ENCODE measurements at places on chromosomes 12 and 14.

DNA sequence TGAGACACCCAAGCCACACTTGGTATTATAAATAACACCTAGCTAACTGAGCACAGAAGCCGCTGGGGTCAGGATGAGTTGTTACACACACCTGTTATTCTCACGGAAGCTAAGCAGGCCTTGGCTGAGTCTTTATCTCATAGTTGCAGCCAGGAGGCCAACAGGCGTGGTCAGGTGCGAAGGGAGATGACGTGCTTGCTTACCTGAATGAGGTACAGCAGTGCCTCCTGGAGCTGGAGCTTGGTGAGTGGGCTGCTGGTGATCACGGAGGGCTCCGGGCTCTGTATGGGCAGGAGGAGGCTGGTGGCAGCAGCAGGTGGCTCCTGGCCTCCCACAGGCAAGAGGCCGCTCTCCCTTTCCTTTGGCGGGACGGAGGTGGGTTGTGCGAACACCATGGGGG lies 30.4 kb upstream of the CACNA2D4 start:
- DNase-seq: no peak

DNA sequence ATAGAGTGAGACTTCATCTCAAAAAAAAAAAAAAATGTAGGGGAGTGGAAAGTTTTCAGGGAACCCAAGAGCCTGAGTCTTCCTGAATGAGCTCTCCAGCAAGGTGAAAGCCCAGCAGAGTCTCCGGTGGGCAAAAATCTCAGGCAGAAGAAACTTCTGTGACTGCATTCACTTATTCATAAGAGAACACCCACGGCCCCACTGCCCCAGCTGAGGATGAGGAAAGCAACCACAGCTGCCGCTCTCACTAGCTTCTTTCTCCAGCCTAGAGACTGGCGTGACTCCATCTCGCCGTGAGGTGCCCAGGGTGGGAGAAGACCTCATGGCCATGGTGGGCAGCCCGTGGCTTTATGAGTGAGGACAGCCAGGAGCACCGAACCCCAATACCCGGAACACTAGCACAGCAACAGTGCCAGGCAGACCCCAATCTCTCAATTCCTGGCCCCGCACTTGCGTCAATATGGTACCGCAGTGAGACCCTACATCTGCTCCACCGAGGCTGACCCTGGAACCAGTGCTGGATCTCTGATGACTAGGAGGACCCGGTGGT lies 29.7 kb upstream of the DYNC1H1 start:
- DNase-seq: no peak

- DNase-seq: no peak
Measured at GRCh38 chr12:51334764-51335163, 10.8 kb upstream of the BIN2 start.

- DNase-seq: no peak
Measured at GRCh38 chr14:63343878-63344277, 25.1 kb upstream of the GPHB5 start.

DNA sequence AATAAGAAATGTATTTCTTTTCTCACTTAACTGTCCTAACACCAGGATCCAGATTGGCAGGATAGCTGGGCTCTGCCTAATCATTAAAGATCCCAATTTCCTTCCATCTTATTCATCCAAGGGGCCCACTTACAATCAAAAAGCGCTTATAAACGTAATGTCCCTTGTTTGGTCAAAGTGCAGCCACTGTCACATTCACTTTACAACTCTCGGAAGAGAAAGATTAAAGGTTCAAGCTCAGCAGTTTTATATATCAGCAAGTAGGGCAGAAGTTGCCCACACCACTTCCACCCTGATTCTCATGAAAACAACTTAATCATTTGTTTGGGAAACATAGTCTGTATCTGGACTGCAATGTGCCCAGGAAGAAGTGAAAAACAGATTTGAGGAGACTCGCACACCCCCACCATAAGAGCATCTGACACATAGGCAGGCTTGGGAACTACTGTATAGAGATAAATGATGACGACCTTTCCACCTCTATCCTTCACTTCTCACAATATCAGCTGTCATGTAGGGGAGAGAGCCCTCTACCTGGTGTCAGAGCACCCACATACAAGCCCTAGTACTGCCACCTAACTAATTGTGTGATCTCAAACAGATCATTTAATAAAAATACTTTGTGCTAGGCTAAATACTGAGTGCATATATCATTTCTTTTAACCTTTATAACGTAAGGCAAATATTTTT lies 80.8 kb downstream of the CAPZA3 start:
- DNase-seq: no peak

GRCh38 chr14:53350866-53351265 lies 197.7 kb upstream of the DDHD1 start:
- no peak for DNase-seq

GRCh38 chr12:42660968-42661937 lies 71.7 kb upstream of the PRICKLE1 start:
- DNase-seq: no peak

DNA sequence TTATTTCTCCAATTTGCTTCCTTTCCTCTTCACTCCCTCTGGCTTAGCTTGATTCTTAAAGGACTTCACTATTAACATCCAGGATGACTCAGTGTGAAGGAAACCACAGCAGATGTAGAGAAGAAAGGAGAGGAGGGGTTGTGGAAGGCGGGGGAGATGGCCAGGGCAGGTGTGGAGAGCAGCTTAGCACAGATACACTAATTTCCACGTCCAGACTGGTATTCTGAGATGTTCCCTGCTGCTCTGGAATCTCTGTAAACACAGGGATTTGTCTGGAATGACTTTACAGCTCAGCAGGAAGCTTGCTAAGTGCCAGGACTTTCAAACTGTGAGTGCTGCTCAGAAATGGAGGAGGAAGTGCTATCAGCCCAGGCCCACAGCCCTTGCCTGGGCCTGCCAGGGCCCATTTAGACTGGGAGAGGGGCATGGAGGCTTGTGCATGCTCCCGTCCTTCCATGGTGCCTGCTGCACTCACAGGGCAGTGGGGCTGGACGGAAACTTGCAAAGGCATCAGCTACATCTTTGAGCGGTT lies 202.5 kb upstream of the DDHD1 start:
- peak; percentile 8 for DNase-seq

GRCh38 chr12:132432721-132433577 lies 57.0 kb upstream of the FBRSL1 start:
- no peak for DNase-seq

GRCh38 chr12:28121433-28121832 lies 68.8 kb upstream of the CCDC91 start:
- no peak for DNase-seq

DNA sequence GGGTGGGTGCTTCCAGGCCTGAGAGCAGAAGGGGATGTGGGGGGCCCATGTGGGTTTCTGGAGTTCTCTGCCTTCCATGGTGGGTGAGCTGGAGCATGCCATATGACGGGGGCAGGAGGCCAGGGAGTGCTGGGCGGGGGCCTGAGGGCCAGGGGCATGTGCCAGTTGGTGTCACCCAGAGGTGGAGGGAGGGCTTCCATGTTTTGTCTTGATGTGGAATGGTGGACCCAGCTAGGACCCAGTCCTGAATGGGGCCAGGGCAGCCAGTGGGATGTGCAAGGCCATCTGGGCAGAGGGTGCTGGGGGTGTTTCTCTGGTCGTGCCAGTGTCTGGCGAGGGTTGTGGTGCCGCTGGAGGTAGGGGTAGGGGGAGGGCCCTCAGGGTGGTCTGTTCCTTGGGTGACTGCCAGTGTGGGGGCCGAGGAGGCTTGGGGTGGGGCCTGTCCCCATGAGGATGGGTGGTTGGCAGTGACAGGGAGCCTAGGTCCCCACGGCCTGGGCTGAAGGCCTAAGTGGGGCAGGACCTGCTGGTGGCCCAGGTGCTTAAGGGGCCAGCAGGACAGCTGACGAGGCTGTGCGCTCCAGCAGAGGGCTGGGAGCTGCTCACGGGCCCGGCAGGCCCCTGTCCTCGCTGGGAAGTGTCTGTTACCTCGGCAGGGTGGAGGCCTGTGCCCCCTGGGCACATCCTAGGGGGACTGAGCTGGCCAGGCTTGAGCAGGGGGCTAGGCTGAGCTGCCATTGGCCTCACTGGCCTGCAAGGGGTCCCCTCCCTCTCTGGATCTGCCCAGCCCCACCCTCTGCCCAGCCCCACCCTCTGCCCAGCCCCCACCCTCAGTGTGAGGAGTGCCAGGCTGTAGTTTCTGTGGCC lies 26.8 kb downstream of the CEP170B start:
- DNase-seq: no peak

DNA sequence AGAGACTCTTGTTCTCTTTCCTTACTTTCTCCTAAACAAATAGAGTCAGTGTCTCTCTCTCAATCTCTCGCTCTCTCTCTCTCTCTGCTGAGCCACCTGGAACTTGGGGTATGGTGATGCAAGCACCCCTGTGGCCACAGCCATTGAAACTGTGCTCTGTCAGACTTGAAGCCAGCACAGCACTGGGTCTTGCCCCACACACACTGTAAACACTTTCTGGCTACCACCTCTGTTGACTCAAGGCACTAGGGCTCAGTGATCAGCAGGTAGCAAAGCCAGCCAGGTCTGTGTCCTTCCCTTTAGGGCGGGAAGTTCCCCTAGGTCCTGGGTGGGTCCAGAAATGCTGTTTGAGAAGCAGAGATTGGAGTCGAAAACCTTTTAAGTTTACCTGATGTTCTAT lies 125.9 kb upstream of the GARIN6 start:
- no peak for DNase-seq

DNA sequence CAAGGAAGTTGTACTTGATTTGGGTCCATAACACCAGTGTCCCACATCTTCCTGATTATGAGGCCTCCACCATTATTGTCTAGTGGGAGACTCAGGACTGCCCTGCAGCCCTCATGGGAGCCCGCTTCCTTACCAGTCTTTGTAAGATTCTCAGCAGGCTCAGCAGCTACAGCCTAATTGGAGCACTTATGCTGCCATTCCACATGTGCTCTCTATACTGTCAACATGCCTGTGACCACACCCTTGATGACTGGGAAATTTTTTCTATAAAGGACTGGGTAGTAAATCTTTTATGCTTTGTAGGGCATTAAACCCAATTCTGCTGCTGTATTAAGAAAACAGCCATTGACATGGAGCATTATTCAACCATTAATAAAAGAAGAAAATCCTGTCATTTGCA lies 145.5 kb upstream of the IGF1 start:
- DNase-seq: no peak

- no peak for DNase-seq
Measured at GRCh38 chr12:130826151-130826801, 12.8 kb downstream of the STX2 start.

GRCh38 chr12:88182416-88182815 lies 40.3 kb downstream of the TMTC3 start:
- no peak for DNase-seq

GRCh38 chr12:11970155-11970520 lies 100.6 kb upstream of the BCL2L14 start:
- DNase-seq: no peak

GRCh38 chr14:69281450-69282169 lies 21.7 kb downstream of the GALNT16 start:
- no peak for DNase-seq

DNA sequence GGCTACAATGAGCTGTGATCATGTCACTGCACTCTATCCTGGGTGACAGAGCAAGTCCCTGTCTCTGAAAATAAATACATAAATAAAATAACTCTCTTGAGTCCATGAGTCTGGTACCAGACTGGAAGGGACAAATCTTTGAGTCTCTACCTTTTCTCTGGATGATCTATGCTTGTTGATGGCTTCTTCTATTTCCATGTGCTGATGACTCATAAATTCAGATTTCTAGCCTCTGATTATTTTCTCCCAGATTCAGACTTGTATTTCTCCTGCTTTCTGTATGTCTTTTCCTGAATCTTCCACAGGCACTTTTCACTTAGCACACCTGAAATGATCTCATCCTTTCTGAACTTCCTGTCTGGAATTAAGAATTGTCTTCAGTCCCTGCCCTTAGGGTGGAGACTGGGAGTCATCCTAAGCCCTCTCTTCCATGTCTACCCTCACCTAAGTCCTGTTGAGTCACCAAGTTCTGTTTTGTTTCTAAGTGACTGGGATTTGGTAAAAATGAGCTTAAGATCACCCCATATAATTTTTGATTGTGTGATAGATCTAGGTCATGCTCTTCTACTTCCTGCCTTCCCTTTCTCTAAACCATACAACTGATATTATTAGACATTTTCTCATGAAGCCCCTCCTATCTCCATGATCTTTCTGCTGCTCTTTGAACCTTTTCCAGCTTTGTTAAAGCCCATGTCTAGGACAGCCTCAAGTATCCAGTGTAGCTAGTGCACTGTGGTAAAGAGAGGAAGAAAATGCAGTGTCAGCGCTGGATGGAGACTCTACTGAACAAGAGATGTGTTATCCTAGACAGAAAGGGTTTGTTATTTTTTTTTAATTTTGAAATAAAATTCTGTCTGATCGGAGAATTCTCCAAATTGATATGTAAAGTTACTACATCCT lies 13.1 kb downstream of the AKAP6 start:
- DNase-seq: no peak

- DNase-seq: no peak
Measured at GRCh38 chr14:104968541-104969401, 9.4 kb downstream of the AHNAK2 start.

DNA sequence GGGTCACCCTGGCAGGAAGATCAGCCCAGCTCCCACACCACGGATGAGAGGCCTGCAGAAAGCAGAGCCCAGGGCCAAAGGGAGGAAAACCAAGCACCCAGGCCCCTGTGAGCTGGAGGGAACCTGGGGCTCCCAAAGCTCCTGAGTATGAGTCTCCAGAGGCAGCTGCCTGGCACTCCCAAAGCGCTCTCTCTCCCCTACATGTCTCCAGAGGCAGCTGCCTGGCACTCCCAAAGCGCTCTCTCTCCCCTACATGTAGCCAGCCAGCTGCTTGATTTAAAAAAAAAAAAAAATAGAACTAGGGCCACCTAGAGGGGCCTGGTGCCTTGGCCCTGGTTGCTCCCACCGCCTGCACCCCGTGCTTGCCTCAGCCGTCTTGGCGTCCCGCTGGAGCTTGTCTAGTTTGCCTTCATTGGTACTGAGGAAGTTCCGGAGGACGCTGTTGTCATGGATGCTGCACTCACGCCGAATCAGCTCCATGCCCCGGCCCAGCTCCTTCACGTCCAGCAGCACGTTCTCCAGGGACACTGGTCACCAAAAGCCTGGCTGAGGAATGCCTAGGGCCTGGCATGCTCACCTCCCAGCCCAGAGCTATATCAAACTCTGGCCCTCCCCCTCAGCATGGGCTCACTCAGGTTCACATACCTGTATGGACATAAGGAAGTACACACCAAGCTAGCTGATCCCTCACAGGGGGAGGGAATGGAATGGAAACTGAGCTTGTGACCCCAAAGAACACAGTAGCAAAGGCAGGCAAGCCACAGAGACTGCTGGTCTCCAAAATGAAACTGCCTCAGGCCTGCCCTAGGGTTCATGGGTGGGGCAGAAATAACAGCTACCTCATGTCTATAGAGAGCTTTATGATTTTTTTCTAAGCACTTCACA lies 24.7 kb downstream of the PRPF40B start:
- no peak for DNase-seq

- no peak for DNase-seq
Measured at GRCh38 chr14:90851327-90852036, 35.3 kb upstream of the TTC7B start.

Measured in occipital lobe (tissue), 3 donors.